Fibroblast of skin of left biceps (primary cell): ENCODE measurements at places on chromosomes 13 and 19.

- DNase-seq = no peak
These were observed 66.7 kb downstream of the SUCLA2 start for GRCh38 chr13:47934371-47934770.

- no peak for DNase-seq
These were observed 99.6 kb upstream of the OBI1 start for GRCh38 chr13:78758549-78758948.

DNA sequence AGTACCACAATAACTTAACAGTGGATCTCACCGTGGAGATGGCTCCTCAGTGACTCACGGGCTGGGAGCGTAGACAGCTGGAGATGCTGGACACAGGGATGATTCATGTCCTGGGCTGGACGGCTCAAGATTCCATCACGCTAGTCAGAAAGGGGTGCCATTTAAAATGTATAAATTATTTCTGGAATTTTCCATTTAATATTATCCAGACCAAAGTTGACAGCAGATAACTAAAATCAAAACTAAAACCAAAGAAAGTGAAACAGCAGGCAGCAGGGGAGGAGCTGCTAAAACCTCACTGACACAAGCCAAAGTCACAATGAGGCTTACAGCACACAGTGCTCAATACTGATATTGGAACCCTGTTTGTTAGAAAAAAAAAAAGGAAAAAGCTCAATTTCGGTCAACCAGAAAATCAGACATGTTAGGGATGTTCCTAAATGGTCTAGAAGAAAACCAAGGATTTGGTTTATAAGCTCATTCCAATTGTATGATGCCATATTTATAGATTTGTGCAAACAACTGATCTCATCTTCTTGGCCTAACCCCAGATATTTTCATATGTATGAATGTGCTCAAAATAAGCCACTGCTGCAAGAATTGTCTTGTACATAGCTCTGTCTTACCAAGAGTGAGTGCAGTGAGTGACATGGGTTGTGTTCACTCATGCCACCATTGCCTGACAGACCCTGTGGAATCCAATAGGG, 111.8 kb downstream of the SACS start:
- peak; percentile 80 for DNase-seq

- no peak for DNase-seq
These were observed 36.0 kb upstream of the SLC7A10 start for GRCh38 chr19:33261511-33262189.

GRCh38 chr13:85659493-85659892, 139.7 kb downstream of the SLITRK6 start:
- DNase-seq = no peak

DNA sequence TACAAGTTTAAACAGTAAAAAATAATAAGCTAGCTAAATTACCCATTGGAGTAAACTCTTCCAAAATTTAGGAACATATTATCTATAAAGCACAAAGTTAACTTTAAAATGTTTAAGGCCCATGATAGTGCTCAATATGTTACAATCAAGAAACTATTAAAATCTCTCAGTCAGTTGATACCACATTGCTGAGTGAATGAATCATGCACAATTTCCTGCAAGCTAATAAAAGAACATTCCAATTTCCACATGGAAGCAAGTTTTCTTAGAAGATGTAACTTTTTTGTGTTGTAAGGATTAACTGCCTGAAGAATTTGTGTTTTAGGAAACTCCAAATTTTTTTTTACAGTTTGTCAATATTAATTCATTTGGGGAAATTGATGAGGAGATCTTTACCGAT, 666.6 kb downstream of the SLITRK1 start:
- peak; percentile 59 for DNase-seq

DNA sequence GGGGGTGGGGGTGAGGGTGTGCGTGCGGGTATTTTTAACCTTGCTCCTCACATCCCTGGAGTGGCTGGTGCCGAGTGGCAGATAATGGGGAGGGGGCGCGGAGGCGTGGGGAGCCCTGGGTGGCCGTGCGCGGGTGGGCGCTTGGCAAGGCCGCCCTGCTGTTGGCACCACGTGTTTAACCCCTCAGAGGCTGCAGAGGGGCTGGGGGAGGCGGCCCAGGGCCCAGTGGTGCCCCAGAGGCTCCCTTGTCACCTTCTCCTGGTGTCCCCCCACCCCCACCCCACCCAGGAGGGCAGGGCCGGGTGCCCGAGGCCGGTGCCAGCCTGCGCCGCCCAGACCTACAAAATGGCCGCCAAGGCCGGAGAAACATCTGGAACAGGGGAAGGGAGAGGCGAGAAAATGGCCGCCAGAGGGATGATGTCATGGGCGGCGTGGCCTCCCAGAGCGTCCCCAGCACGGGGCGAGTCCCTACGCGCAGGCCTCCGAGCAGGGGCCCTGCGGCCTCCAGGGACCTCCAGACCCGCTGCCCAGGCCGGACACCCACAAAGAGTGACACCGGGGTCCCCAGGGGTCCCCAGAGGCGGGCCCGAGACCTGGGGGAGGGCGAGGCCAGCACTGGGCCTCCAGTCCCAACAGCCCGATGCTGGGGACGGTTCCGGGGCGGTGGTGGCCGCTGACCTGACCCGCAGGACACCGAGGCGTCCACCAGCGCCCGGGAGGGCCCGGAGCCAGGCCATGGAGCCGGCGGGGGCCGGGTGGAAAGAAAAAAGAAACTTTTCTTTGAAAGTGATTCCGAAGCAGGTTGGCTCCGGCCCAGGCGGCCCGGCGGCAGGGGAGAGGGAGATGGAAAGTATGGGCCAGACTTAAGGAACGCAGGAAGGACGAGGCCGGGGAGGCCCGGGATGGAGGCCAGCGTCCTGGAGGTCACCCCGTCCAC, 38.2 kb downstream of the NFIC start:
- DNase-seq = peak; percentile 65
